ENCODE measurements at places on chromosomes 1 and 21.
A peak's percentile ranks its signal among the peaks of the same experiment; 100 is the strongest.

- DNase-seq = no peak
These were observed 81.5 kb downstream of the OBSCN start for GRCh38 chr1:228289239-228289849.

GRCh38 chr1:99969729-99970621, at the start of gene SLC35A3:
TSS of gene SLC35A3 (plus strand) at chr1:99969996. CDS start at chr1:99993555, 23,559 bp downstream.
- DNase-seq = peak; percentile 88

DNA sequence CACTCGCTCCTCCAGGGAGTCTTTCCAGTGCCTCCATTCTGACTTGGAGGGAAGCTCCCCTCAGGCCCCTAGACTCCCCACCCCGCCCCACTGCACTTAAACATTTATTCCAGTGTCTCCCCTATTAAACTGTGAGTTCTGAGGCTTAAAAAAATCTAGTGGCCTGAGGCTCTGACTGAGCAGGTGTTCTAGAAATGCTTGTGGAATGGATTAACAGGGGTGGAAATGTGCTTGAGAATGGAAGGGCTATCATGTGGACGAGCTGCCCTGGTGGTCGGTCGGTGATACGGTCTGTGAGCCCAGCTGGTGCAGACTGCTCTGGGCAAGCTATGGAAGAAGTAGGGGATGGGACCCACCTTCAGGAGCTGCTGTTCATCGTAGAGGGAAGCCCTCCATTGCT, 130.2 kb downstream of the PEX14 start:
- no peak for DNase-seq

- no peak for DNase-seq
These were observed 43.7 kb downstream of the SEC16B start for GRCh38 chr1:177926201-177926600.

DNA sequence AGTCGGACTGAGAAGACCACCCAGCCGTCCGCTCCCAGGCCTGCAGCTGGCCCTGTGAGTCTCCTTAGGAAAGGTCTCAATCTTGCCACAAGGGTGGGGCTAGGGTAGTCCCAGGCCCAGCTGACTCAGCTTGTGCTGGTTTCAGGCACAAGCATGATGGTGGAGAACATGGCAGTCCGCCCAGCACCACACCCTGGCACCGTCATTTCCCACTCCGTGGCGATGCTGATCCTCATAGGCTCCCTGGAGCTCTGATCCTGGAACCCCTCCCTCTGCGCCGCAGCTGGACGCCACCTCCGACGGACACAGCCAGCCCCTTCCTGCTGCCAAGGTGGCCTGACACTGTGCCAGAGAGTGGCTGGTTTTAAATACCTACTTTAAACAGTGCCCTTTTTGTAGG, 10.7 kb downstream of the TMEM81 start:
- DNase-seq = peak; percentile 0

DNA sequence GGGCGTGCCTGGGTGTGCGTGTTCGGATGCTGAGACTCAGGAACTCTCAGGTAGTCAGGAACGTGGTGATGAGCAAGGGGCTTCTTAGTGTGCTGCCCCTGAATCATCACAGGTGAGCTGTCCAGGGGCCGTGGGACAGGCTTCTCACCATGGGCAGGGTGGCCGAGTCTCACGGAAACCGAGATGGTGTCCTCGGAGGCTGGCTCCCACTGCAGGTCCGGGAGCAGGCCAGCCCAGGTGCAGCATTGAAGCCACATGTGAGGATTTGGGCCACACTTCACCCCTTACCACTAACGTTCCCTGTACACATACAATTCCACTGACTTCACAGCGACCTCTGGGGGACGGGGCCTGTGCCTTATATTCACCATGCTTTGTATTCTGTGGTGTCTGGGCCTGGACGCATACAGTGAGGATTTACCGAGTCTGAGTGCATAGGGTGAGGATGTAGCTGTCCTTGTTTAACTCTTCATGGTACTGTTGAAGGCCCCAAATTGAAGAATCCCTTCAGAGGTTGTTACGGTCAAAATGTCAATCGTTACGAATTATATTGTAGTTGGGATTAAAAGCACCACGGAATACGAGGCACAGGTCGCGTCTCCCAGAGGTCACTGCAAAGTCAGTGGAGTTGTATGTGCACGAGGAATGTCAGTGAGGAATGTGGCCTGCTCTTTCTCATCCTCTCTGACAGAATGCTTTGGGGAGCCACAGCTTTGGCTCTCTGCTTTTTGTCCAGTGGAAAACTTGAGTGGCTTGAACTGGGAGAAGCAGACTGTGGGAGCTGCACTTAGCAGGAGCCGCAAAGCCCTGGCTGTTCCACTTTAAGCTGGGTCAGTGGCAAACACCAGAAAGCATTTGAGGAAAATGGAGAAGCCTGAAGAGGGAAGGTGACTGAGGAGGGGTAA, 95.3 kb downstream of the MTR start:
- DNase-seq = no peak

DNA sequence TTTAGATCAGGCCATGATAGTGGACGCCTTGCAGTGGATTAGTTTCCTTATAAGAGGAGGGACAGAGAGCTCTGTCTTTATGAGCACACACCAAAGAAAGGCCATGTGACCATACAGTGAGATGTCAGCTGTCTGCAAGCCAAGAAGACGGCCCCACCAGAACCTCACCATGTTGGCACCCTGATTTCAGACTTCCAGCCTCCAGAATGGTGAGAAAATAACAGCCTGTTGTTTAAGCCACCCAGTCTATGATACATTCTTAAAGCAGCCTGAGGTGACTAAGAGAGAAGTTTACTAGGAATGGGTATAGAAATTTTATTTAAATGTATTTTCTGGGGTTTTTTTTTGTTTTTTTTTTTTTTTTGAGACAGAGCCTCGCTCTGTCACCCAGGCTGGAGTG, 29.5 kb downstream of the L1TD1 start:
- no peak for DNase-seq

- DNase-seq = no peak
These were observed 591.8 kb downstream of the ADGRL2 start for GRCh38 chr1:82392513-82392912.

- peak; percentile 14 for DNase-seq
These were observed 42.9 kb upstream of the CD53 start for GRCh38 chr1:110829955-110830553.

DNA sequence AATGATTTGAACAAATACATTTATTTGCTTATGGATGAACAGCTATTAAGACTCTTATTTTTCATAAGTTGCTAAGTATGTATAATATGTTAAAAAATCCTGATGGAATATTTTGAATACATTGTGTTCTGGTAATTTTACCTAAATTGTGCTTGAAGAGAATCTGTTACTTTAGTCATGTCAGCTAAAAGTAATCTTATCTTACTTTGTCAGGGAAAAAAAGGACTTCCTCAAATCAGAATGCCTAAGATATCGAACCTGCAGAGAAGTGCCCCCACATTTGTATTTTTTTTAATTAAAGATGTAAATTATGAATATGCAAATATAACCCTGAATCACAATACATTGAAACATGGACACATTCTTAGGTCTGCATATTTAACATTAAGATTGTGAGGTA, 1331.7 kb downstream of the MRPL39 start:
- no peak for DNase-seq

DNA sequence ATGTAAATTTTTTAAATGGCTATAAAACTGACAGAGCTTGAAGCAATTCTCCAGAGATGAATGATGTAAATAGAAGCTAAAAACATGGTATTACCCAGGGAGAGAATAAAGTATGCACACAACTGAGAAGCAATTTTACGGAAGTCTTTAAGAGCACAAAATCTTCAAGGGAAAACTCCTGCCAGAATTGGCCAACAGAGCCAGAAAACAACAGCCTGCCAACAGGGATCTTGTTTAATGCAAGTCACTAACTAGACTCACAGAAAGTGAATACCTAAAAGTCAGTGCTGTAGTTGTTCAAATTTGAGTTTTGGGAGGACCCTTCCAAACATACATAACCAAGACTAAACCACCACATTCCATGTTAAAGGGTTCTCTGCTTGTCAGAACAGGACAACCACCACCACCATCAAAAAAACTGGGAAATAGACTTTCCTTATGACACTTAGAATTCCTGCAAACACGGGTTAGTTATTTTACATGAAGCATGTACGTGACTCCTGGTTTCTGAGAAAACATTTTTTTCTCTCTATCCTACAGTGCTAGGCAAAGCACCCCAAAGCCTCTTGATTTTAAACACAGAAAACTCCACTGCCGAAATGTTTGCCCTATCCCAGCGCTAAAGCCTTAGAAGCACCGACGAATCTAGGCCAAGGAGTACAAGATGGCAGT, 1.6 kb downstream of the EPS15 start:
- DNase-seq = no peak

GRCh38 chr1:50521703-50522102, 98.5 kb upstream of the DMRTA2 start:
- DNase-seq = peak; percentile 21

DNA sequence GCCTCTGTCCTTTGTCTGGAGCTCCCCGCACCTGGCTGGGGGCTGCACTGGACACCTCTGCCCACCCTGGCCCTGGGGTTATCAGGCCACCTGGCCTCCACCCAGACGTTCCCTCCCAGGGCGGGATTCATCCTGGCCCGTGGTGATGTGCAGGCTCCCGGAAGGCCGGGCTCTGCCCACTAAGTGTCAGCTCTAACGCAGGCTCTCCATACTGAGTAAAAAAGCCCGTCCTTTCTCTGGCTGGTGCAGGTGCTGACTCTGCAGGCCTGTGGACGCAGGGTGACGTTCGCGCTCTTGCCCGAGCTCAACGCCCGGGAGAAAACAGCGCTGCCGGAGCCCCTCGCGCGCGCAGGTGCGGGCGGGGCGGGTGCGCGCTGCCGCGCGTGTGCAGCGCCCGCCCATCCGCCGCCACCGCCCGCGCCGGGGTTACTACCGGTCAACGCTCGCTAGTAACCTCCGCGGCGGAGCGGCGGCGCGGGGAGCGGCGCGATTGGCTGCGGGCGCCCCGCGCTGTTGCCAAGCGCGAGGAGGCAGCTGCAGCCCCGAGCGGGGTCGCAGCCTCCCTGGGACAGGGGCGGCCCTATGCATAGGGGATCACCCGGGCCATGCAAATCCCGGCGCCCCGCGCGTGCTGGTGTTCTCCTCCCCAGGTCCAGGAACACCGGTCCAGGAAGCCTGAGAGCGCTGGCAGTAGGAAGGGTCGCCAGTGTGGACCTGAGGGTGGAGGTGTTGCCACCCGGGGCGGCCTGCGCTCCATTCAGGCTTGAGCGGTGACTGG, 15.7 kb downstream of the ABCG1 start:
- DNase-seq = peak; percentile 91

DNA sequence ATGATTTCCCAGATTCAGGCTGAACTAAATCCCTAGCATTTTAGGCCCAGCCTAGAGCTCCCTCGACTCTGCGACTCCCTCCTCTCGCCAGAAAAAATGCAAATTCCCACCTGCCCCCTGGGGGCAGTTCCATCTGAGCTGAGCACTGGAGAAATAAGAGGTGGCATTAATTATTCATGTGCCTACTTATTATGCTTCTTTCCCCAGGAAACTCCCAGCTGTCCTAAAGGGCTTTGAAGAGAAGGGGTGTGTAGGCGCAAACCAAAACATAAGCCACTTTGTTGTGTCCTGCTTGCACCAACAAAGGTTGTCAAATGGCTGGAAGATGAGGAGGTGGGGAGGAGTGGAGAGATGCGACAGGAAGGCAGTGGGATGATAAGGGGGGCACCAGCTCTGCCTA, 41.4 kb upstream of the GOLT1A start:
- peak; percentile 77 for DNase-seq

GRCh38 chr1:156675210-156676113, 1.7 kb downstream of the NES start:
- DNase-seq = peak; percentile 87

DNA sequence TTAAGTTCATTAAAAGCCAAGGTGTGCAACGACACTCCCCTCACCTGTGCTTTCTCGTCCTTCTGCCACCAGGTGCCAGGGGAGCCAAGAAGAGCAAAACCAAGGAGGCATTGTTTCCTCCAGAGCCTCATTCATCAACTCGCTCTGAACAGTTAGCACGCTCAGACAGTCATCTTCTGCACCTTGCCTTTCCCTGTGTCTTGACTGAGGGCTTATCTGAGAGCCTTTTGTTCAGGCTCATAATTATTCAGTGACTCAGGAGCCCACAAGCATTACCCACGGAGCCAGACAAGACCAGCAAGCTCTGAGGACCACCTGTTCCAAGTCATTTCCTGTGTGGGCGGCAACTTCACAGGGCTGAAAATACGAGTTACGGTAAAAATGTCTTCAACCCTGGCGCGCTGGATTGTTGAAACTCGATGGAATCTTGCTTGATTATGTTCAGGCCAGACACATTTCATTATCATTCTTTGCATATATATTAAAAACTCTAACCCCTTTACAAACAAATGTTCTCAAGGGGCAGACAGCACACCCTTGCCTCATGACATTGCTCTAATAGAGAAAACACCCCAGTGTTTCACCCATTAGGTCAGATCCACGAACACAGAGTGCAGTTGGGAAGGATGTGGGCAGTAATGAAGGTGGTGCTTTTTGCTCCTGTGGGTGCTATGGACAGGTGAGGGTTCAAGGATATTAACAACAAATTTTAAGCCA, 89.7 kb upstream of the RUNX1 start:
- DNase-seq = no peak

DNA sequence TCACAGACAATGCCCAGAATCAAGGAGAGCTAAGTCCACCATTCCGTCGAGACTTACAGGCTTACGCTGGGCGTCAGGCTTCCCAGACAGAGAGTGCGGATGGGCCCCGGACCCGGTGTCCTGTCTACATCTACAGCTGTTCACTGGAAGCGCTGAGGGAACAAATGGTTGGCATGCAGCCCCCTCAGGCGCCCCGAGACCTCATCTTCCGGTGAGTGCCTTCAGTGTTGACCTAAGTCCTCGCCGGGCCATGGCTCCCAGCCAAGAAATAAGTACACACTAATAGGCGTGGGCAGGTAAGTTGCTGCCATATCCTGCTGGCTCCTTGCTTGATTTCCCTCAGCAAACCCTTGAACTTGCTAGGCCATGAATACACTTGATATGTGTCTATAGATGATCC, 26.2 kb downstream of the HYI start:
- DNase-seq = no peak

GRCh38 chr1:206725109-206725963, 40.6 kb downstream of the MAPKAPK2 start:
- DNase-seq = peak; percentile 63

DNA sequence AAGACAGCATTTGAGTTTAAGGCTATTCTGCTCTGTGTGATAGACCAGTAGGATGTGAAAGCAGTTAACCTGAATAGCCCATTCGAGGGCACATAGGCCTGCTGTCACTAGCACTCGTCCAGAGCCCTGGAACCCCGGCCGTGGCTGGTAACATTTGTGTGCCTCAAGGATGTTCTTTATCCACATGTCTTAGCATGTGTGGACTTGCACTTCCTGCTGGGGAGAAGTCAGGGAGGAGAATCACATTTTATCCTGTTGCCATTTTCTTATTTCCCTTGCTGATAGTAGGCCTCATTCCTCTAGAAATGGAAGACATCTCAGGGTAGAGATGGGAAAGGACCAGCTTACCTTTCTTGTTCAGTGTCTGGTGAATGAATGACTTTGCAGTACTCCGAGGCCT, 54.7 kb downstream of the VPS13D start:
- DNase-seq = no peak

- no peak for DNase-seq
These were observed 11.5 kb downstream of the TRIM33 start for GRCh38 chr1:114499478-114499877.

- no peak for DNase-seq
These were observed 63.6 kb upstream of the DENND1B start for GRCh38 chr1:197838836-197839235.

Measured in eye (tissue), 1 donor.